Stimulated activated CD4-positive, alpha-beta T cell treated with anti-CD3 and anti-CD28 coated beads, Interleukin-1b, Interleukin-23, amount 100 ng/mL, for 24 hours (primary cell): ENCODE measurements at places on chromosomes 6 and 20.

DNA sequence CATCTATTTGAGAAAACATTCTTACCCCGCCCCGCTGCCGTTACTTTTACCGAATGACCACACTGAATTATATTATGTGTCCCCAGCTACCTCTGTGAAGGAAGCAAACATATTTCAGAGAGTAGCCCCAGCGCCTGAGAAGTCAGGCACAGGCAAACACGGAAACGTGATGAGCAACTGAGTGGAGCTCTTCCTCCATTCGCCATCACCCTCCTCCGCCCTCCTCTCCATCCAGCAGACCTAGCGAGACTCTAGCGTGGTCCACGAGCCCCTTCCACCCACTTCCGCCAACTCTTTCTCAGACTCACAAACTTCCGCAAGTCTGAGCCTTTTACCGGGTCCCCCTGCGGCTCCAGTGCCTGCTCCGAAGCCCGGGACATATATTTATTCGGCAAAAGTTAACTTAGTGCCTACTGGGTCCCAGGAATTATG is 582 bp downstream of the SNRPB start:
- peak; percentile 47 for DNase-seq

- DNase-seq, result no peak
Observed at GRCh38 chr6:21824431-21825177, 231.1 kb downstream of the SOX4 start.

DNA sequence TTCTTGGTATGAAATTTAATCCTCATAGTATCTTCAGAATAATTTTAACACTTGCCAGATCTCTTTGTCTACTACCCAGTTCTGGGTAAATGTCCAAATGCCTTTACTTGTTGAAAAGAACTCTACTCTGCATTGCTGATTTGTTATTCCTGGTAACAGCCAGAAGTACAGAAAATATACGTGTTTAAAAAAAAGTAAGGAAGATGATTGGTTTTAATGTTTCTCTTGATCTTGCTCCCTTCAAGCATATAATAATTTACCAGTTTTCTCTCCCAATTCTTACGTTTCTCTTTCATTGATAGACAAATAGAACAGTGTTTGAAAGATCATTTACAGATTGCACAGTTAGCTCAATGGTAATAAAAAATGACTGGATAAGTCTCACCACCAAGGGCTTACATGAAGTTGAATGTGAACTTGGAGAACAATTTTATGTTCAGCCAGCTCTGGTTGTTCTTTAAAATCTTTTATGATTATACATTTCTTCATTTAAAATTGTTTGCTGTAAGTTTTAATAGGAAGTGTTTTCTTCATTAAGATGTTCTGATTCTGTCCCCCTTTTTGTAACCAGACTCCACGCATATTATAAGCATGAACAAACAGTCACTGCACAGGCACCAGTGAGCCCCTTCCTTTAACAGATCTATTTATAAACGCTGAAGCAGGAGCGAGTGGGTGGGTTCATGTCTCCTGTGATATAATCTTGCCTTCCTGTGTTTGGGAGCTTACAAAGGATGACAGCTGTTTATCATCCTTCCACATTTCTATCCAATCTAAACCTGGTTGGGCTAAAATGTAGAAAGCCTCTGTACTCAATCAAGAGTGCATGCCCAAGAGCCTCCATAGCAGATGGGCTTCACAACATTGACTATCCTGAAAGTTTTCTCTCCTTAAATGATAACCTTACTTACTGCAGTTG is 299.5 kb downstream of the PRL start:
- DNase-seq, result no peak

- DNase-seq, result no peak
Observed at GRCh38 chr6:159074876-159075275, 30.1 kb upstream of the TAGAP start.

GRCh38 chr6:169168706-169169105 is 84.9 kb downstream of the THBS2 start:
- DNase-seq, result no peak

GRCh38 chr20:62791301-62792181 is 4.7 kb upstream of the MRGBP start:
- DNase-seq, result peak; percentile 54

DNA sequence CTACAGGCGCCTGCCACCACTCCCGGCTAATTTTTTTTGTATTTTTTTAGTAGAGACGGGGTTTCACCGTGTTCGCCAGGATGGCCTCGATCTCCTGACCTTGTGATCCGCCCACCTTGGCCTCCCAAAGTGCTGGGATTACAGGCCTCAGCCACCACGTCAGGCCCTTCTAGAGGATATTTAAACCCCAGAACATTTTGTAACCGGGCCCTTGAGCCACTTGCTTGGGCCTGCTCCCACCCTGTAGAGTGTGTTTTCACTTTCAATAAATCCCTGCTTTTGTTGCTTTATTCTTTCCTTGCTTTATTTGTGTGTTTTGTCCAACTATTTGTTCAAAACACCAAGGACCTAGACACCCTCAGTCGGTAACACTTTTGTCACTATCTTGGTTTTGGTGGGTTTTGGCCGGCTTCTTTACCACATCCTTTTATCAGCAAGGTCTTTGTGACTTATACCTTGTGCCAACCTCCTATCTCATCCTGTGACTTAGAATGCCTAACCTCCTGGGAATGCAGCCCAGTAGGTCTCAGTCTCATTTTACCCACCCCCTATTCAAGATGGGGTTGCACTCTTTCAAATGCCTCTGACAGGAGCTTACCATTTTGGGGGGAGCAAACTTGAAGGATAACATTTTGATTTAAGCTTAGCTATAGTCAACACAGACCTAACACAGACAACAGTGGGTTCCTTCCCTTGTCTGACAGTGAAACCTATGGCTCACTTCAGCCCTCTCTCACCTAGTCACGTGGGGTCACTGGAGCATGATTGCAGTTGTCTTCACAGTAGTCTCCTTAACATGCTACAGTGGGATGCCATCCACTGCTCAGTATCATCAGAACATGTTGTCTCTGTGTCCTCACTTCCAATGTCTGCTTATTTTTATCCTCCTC is 27.9 kb upstream of the KIF6 start:
- no peak for DNase-seq

DNA sequence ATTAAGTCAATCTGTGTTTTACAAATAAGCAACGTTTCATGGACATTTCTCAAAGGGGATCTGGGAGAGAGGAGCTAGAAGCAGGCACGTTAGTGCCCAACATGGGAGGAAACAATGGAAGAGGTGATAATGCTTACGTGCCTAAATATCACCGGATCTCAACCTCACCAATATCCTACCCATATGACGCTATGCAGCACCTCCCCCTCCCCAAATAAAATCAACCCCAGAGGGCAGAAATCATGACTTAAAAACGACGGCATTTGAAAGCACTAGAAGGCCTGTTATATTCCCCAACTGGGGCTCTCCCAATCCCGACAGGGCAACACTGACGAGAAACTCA is 425 bp downstream of the HBS1L start:
- DNase-seq, result no peak

DNA sequence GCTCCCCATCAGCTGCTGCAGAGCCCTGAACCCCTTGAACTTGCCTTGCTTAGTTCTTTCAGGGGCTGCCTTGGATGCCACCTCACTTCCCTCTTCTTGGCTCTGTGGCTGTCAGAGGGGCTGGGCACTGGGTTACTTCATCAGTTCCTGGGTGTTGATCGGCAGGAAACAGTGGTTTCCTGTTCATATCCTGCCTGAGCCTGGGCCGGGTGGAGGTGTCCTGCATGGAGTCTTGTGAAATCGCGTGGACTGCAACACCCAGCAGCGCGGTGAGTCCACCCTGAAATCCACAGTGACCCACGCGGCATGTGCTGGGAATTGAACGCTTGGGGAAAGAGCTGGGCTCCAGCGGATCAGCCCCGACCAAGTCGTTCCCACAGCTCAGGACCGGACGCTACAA is 97.5 kb downstream of the CDH26 start:
- DNase-seq, result no peak

GRCh38 chr20:16283978-16284377 is 289.3 kb downstream of the KIF16B start:
- no peak for DNase-seq

DNA sequence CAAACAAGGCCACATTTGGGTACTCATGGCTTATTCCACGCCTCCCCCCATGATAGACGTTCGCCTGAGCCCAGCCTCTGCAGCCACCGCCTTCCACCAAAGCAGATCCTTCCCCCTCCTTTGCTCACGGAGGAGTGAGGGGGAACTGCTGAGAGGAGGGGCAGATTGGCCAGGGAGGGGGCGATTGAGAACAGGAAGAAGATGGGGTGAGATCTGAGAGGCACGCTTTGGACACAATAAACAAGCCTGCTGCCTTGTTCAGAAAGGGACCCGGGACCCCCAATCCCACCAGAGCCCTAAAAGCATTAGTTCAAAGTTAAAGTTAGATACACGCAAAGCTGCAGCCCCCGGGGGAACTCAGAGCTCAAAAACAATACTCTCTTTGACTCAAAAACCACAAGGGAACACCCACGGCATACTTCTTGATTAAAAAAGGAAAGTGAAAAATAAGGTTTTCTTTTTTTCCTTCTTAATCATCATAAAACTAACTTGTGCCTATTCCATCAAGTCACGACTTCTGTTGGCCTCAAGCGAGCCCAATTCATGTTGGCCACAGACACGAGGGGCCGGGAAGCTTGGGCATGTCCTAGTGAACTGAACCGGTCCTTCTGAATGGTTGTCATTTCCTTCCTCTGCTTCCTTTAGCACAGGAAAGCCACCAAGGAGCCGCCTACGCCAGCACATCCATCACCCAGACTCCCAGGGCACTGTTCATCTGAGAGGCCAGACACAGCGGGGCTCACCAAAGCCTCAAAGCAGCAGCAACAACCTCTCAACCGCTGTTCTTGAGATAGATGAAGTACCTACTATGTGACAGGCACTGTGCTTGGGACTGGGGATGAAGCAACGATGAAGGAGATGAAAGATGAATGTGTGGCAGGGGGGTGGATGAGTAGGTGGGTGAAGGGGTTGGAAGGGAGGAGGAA is 44.7 kb downstream of the NFATC2 start:
- no peak for DNase-seq

- no peak for DNase-seq
Observed at GRCh38 chr6:149169761-149170511, 147.6 kb upstream of the TAB2 start.

DNA sequence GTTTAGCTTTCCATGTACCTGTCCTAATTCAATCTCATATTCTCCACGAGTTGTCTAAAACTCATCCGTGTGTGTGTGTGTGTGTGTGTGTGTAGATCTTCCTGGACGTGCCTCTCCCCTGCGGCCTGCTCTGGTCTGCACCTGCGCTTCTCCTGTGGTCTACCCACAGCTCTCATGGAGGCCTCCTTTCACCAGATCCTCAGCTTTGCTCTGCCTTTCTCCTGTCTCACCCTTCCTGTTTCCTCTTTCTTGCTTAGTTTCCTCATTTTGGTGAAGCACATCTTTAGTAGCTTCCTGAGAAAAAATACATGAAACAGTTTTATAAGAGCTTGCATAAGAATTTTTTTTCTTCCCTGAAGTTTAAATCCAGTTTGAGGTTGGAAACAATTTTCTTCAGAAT is 18.1 kb downstream of the SLX4IP start:
- no peak for DNase-seq

- no peak for DNase-seq
Observed at GRCh38 chr20:56205346-56205745, 43.2 kb upstream of the MC3R start.

DNA sequence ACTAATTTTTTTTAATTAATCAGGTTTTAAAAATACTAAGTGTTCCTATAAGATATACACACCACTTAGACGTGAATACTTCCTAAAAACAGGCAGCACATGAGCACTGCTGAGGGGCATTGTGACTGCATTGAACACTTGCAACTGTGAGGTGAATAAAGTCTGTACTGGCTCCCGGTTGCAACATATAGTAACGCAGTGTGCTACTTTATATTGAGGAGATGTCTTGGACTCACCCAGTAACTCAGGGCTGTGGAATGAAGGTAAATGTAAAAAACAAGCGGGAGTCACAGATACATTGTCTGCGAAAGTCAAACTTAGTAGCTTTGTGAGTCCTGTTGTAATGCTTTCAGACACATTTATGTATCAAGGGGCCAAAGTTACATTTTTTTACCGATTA is 17.0 kb upstream of the HLA-A start:
- no peak for DNase-seq

GRCh38 chr6:131023834-131024504 is 39.1 kb downstream of the EPB41L2 start:
- no peak for DNase-seq

GRCh38 chr6:159404296-159404695 is 235.1 kb downstream of the FNDC1 start:
- DNase-seq, result no peak

DNA sequence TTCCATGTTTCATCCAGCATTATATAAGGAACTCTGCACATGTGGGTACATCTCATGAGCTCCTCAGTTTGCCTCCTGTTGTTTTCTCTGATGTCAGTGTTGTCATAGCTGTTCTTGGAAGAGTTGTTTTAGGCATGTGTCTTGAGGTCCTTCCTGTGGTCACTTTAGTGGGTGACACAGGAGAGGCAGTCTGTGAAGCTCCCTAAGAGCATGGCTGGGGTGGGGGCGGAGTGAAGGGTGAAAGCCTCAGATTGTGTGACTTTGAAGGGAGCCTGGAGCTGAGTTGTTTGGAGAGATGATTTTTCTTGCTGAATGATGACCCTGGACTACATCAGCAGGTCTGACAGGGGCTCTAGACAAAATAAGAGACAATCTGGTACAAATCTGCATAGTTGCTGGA is 37.7 kb downstream of the PPP1R14C start:
- DNase-seq, result no peak

DNA sequence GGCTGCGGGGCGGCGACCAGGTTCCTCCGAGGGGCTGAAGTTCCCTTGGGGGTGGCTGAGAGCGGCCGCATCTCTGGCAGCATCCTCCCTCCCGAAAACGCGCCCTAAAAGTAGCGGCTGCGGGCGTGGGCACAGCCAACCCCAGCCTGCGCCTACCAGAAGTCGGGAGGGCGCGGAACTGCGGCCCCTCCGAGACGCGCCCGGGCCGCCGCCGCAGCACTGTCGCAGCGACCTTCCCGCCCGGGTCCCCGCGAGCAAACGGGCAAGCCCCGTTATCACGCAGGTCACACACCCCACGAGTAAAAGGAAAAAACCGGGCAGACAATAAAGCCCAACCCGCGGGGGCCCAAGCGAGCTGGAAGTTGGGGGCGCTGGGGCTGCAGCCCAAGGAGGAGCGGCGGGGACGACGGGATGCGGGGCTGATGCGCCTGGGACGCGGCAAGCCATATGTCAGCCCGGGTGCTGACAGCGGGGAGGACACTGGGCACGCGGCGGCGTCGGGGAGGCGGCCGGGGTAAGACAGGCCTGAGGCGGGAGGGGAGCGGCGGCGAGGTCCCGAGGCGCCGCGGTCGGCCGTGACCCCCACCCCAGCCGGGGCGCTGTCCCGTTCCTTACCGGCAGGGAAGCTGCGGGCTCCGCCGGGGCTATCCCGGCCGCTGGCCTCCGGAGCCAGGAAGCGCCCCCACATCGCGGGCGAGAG is 659 bp downstream of the CEP85L start:
- no peak for DNase-seq

DNA sequence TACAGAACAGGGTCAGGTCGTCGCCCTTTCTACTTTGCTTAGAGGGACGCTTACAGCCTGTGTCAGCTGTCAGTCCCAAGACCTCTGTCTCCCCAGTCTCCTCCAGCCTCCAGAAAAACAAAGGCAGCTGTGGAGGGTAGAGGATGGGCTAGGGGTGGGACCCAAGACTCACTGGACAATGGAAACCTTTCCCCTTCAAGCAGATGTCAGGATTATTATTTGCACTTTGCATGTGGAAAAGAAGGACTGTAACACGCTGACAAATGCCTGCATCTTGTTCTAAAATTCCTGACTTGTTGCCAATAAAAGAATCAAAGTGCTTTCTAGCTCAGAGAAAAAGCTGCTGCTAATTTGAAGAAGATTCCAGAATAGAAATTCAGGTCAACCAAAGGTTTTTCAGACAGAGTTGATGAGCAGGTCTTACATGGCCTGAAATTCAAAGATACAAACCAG is 58.7 kb downstream of the SNX5 start:
- no peak for DNase-seq
